NCI-H510A (cell line): ENCODE measurements at places on chromosomes 7 and 10.

- no peak for DNase-seq
Observed at GRCh38 chr10:117694190-117694589, 151.6 kb downstream of the EMX2 start.

GRCh38 chr10:99008054-99008453 is 227.6 kb downstream of the HPSE2 start:
- DNase-seq, result no peak

DNA sequence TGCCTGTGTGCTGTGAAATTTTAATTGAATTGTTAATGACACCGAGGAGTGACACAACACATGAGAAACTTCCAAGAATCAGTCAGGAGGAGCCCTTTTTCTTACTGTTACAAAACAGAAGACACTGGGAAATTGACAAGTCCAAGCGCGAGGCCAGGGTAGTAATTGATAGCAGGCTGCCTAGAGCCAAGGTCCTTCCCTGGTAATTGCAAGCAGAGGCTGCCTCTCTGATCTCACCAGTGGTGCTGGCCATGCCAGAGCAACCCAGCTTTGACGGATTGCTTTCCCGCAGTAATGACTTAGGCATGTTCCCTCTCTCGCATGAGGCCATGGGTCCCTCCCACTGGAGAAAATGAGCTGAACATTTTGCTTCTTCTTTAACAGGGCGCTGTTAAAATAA is 111.5 kb downstream of the LRMDA start:
- no peak for DNase-seq

GRCh38 chr10:32139223-32140073 is 83.2 kb upstream of the KIF5B start:
- DNase-seq, result no peak

- no peak for DNase-seq
Observed at GRCh38 chr7:158273138-158273651, 314.4 kb downstream of the PTPRN2 start.

- DNase-seq, result no peak
Observed at GRCh38 chr10:4784667-4785333, 41.2 kb upstream of the AKR1E2 start.

DNA sequence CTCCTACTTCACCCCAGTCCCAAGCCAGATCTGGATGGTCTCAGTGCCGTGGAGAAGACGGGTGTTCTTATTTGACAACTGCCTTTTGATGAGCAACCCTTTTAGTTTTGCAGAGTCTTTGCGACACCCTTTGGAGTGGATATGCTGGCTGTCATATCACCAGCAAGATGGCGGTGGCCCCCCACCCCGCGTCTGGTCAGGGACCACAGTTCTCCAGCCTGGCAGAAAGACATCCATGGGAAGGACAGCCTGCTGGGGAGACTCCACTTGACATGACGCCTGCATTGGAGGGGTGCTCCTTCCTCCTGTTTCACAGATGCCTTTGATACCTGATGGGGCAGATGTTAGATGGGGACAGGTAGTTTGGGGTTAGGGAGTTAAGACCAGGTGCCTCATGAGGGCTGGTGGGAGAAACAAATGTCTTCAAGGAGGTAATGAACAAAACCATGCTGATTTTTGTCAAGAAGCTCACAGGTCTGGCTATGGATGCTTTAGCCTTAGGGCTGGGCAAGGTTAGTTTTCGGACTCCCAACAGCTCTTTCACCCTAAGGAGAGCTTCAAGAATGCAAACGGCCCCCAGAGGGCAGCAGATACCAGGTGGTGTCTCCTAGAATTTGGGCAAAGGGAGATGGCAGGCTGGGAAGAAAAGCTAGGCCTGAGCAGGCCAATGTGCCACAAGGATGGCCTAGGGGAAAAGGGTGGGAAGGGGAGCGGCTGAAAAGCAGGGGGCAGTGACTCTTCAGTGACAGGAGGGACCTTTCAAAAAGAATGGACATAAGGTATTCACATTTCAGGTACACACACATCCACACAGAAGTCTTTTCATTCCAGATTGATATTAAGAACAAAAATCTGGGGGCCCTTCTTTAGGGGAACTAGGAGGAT is 95.2 kb downstream of the CLEC2L start:
- DNase-seq, result no peak

DNA sequence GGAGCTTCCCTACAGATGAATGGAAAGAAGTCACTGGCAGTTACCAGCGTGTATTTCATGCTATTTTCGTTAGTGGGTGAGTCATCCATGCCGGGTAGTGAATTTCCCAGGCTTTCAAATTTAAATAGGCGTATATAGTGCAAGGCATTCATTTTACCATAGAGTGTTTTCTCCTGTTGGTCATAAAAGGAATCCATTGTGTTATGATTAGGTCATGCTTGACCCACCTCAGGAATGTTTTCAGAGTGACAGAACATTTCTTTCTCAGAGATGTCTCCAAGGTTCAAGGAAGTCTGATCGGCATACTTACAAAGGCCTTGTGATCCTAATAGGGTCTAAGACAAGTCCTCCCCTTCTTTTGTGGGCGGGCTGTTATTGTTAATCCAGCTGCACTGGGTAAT is 110.7 kb downstream of the AKR1D1 start:
- DNase-seq, result no peak

GRCh38 chr7:42832667-42833066 is 79.2 kb downstream of the C7orf25 start:
- no peak for DNase-seq

DNA sequence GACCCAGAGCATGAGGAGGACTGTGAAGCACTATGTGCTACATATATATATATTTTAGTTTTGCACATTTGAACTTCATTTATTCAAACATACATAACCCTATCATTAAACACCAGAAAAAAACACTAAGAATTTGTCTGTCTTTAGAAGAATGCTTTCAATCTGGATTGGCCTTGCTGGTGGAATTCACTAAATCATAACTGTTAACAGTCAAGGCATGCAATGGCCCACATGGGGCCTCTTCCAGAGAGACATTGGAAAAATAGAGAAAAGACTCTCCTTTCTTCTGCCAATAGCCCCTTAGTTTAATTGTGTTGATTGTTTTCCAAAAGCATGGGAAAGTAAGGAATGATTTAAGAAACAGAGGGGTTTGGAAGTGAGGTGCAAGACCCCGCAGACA is 77.9 kb downstream of the MRPL32 start:
- no peak for DNase-seq

DNA sequence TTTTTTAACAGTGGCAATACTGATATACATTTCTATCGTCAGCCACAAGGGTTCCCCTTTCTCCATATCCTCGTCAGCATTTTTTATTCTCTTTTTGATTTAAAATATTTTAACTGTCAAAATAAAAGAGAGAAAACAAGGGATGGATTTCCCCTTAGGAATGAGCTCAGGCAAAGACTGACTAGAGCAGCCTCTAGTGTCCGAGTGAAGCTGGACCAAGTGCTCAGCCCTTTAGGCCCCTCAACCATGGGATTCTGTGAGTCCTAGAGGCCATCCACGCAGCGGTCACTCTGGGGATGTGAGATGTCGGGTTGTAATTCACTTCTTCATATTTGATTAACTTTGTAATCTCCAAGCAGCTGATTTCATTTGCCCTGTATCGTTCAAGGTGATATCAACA is 137.4 kb upstream of the RNF32 start:
- no peak for DNase-seq
